ENCODE measurements at places on chromosomes 3 and 15.
A peak's percentile ranks its signal among the peaks of the same experiment; 100 is the strongest.

DNA sequence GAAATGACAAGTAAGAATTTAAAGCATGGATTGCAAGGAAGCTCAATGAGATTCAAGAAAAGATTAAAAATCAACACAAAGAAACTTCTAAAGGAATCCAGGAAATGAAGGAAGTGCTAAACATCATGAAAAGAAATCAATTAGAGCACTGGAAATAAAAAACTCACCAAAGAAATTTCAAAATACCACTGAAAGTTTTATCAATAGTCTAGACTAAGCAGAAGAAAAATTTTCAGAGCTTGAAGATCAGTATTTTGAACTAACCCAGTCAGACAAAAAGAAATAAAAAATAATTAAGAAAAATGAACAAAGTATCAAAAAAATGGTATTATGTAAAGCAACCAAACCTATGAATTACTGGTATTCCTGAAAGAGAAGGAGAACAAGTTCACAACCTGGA, 60.6 kb downstream of the FAM227B start:
- no peak for DNase-seq

DNA sequence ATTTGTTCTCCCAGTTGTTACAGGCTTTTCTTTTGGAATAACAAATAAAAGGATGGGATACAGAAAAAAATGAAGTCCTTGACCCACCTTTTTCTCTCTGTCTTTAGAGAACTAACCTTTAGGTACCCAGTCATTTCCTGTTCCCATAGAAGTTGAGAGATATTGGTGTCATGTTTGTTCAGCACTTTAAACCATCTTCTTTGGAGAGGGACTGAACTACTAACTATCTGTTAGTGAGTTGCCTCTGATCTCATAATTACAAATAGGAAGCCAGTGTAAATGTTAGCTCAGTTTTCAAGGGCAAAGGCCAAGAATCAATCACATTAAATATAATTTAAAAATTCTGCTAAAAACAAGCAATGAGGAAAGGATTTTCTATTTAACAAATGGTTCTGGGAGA, 72.9 kb upstream of the DCBLD2 start:
- DNase-seq: no peak

- no peak for DNase-seq
Measured at GRCh38 chr15:95287720-95288103, 1042.8 kb upstream of the NR2F2 start.

DNA sequence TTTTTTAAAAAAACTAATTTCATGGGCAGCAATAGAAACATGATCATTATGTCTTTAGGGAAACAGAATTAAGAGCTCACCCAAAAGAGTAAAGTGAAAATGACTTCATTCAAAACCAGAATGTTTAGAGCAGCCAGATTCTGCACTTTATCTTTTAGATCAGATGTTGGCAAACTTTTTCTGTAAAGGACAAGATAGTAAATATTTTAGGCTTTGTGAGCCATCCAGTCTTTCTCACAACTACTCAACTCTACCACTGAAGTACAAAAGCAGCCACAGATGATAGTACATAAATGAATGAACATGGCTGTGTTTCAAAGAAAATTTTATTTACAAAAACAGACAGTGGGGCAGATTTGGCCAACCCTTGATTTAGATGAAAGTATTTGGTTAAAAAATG, 84.5 kb downstream of the SETD2 start:
- no peak for DNase-seq

GRCh38 chr3:138010273-138010590, 267 bp downstream of the CLDN18 start:
- no peak for DNase-seq

GRCh38 chr15:80211976-80212375, 40.0 kb downstream of the CTXND1 start:
- DNase-seq: no peak

GRCh38 chr15:52103217-52104207, 9.1 kb downstream of the BCL2L10 start:
- DNase-seq: no peak

GRCh38 chr3:43187836-43188479, 82.1 kb upstream of the POMGNT2 start:
- no peak for DNase-seq

- no peak for DNase-seq
Measured at GRCh38 chr3:112685420-112685819, 44.5 kb upstream of the CCDC80 start.

DNA sequence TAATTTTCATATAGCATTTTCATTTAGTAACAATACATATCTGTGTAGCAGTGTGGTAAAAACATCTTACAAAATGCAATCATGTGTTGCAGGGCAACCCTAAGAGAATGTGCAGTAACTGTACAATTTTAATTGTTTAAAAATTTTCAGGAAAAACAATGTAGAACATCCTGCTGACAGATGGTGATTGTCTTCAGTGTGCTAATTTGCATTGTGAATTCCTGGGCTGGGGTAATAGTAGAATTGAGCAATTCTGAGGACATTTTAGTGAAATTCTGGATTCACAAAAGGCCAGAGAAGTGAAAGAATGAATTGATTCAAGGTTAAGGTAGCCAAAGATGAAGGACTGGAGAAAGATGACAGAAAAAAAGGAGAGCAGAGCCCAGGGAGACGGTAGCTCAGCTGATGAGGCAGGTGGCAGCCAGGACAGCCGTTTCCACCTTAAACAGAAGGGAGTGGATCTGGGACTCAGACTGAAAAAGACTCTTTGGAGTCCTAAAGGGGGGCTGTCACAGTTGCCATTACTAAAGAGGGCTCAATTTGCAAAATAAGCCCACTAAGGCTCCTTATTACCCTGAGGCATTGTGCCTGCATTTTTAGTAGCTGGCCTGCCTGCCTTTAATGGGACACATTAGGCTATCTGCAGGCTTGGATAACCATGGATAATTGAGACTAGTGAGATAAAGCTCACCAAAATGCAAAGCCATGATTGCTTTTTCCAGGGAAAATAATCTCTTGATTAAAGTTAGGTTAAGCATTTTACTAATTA, 8.6 kb downstream of the MAP3K13 start:
- no peak for DNase-seq

- DNase-seq: no peak
Measured at GRCh38 chr15:60442763-60443162, 36.2 kb downstream of the ICE2 start.

DNA sequence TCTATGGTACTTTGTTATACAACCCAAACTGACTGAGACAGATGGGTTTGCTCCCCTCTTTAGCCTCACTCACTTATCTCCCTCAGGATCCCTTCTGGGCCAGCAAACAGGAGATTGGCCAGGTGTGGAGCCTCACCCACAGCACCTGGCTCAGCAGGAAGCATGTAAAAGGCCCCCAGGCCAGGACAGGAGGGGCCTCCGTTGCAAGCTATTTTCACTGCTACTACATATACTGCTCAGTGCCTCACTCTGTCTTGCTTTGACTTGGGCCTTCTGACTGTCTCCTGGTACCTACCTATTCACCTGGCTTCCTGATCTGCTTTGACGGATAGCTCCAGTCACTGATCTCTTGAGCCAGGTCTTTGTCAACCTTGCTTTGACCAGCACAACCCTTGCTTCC, 20.4 kb upstream of the TPM1 start:
- DNase-seq: no peak

GRCh38 chr15:52278636-52279367, 16.8 kb downstream of the MYO5C start:
- DNase-seq: no peak

DNA sequence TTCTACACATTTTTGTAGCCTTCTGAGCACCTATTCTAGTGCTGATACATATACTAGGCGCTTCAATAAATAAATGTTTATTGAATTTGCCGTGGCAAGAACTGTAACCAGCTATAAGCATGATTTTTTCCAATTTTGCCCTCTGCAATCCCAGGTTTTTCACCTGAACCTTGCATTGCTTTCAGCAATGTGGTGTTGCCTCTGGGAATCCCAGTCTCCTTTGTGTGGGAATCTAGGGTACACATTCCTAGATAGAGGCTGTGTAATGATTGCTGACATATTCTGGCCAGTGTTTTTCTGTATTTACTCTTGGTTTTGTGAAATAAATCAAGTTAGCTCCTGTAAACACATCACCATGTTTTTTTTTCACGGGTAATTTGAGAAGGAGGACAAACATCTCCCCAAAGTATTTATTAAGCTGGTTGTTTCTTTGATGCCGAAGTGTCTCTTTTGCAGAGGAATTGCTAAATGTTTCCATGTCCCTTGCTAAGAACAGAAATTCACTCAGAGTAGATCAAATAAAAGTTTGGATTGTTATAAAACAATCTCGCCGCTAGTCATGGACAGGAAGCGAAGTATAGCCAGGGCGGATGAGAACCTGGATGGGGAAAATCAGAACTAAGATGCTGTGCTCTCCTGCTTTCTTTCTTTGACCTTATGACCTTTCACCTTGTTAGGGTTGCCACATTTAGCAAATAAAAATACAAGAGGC, 1.2 kb downstream of the CFAP91 start:
- DNase-seq: peak; percentile 2

DNA sequence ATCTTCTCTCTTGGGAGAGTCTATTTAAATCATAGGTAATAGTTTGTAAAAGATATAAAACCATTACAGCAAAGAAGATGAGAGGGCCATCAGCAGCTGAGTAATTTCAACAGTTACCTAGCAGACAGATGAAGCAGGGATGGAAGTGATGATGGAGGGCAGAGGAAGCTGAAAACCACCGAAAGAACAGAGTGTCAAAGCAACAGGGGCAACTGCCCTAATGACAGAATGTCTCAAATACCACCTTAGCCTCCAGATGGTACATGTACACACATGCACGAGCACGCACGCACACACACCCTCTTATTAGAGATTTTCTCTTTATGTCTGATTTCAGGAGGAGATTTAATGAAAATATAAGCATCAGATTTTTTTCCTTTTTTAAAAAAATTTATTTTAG, 64.5 kb downstream of the NEDD4 start:
- DNase-seq: no peak

DNA sequence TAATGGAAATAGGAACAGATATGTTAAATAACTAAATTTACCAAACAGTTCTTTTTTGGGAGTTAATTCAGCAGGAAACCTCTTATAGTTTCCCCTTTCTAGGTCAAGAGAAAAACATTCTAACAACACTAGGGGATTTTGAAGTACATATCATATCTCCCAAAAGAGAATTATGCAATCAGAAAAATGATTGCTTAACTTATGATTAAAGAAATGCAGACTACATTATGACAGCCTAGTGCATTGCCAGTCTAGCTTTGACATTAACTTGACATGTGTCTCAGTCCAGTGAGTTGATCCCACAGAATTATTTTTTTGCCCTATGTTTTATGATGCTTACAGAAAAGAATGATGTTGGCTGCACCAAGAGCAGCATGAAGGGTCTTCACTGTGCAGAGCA, 31.7 kb upstream of the NPHP3 start:
- DNase-seq: no peak

- DNase-seq: no peak
Measured at GRCh38 chr3:53142986-53143385, 12.8 kb upstream of the RFT1 start.

DNA sequence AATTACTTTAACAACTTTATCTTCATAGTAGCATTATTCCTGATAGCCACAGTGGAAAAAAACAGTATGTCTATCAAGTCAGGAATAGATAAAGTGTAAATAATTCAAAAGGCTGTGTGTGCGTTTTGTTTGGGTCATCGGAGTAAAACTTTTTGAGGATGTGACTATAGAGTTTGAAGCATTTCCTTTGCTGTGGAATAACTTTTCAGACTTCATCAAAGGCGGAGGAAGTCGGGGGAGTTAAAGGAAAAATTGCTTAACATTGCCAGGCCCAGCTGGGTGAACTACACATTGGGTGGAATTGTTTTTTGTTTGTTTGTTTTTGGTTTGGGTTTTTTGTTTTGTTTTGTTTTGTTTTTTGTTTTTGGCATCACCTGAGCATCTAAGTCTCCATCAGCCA, 70.4 kb upstream of the CRTC3 start:
- DNase-seq: no peak

DNA sequence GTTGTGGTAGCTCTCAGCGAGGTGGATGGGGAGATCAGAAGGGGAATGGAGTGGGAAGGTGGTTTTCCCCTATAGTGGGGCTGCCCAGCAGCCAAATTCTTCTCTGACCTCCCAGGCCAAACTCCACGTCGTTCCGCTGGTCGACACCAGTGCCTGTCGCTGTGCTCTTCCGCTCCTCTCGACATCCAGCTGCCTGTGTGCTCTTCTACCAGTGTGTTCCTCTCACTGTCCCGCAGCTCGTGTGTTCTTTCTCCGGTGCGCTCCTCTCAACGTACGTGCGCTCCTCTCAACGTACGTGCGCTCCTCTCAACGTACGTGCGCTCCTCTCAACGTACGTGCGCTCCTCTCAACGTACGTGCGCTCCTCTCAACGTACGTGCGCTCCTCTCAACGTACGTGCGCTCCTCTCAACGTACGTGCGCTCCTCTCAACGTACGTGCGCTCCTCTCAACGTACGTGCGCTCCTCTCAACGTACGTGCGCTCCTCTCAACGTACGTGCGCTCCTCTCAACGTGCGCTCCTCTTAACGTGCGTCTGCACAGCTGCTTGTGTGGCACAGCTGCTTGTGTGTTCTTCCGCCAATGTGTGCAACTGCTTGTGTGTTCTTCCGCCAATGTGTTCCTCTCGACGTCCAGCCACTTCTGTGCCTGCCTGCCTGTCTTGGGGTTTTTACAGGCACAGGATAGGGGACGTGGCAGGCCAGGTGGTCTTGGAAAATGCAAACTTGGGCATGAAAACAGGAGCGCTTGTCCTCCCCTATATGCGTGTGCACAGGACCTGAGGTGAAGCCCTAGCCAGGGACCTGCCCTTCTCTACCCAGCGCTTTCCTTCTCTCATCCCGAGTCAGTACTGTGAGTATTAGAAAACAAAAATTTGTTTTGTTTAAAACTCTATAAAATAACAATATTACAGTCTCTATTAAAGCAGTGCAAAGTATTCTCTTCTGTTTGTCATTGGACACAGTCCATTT, 991.1 kb downstream of the GBE1 start:
- DNase-seq: no peak

- DNase-seq: no peak
Measured at GRCh38 chr3:46019707-46020106, 7.6 kb downstream of the XCR1 start.

DNA sequence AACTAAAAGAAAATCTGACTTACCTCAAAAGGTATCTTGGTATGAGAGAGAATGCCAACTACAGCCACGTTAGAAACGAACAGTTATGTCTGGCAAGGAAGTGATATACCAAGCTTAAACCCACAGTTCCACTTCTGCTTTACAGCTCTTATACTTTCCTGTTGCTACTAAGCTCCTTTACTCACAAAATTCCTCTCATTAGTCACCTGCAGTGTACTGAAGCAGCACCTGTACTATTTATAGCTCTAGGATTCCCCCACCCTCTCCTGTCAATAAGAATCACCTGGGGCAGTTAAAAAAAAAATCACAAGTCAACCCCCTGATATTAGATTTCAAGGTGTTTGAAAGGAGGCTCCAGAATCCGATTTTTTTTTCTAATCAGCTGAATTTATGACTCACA, 2.9 kb upstream of the TMEM266 start:
- no peak for DNase-seq

- DNase-seq: no peak
Measured at GRCh38 chr3:18390024-18390660, 35.0 kb downstream of the SATB1 start.

GRCh38 chr15:31024330-31024729, 32.9 kb upstream of the MTMR10 start:
- no peak for DNase-seq

- DNase-seq: no peak
Measured at GRCh38 chr3:86938416-86939105, 52.4 kb downstream of the VGLL3 start.

Measured in NCI-H1930 (cell line).